Stimulated activated CD4-positive, alpha-beta T cell treated with anti-CD3 and anti-CD28 coated beads, Interleukin-4, amount 100 ng/mL, for 1 hour (primary cell): ENCODE measurements at places on chromosomes 12 and 14.

DNA sequence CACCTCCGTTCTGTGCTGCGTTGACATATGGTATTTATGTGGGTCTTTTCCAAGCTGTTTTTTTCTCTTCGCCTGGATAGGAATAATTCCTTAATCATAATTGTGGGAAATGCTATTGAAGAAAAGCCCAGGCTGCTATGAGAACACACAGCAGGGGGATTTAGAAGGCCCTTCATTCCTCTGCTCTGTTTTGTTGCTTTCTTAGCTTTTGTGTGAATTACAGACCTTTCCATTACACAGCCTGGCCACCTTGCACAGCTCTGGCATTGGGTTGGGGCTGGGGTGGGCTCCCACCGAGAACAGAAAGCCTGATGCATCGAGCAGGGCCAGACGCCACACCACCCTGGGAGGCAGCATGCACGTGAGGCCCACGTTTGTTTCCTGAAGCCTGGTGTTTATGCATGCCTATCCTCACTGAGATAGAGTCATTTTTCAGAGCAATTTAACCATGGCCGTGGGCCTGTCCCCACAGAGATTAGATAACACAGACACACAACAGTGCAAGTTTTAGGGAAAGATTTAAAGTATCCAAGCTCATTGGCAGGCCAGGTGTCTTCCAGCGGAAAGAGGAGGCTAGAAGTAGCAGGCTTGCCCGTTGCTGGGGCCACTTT lies 287.6 kb upstream of the PWP1 start:
- DNase-seq: no peak

- no peak for DNase-seq
These were observed 29.1 kb downstream of the GABARAPL1 start for GRCh38 chr12:10241727-10242126.

DNA sequence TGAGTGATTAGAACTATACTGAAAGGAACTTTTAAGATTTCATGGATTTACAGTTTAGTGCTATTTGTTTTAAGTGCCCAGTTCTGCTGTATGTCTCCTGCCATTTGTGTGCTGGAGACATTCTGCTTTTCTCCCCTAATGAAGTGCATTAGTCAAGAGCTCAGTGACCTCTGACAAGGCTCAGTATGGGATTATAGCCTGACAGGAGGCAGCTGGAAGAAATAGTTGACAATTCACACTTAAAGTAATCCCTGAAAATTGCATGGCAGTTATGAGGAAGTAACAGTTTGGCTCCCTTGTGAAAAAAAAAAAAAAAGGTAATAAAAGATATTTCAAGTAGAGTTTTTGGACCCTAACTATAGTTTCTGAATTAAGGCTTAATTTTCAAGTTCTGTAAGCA lies 70.3 kb downstream of the ALX1 start:
- DNase-seq: no peak

GRCh38 chr14:22046063-22046462 lies 372.4 kb upstream of the OR4E1 start:
- no peak for DNase-seq

DNA sequence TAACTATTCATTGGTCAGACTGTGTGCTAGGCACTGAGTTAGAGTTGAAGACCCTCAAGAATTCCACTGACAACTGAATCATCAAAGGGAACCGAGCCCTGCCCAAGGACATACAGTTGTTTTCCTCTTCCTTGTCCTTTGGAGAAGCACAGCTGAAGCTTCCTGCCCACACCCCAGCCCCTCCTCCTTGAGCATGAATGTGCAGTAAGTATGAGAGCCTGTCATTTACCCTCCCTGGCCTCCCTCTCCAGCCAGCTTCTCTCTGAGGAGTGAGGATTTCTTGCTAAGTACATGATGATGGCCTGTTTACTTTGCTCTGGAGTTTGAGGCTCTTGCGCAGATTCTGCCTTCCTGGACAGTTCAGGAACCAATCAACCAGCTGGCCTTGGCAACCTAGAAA lies 235.2 kb downstream of the CACNA1C start:
- no peak for DNase-seq

DNA sequence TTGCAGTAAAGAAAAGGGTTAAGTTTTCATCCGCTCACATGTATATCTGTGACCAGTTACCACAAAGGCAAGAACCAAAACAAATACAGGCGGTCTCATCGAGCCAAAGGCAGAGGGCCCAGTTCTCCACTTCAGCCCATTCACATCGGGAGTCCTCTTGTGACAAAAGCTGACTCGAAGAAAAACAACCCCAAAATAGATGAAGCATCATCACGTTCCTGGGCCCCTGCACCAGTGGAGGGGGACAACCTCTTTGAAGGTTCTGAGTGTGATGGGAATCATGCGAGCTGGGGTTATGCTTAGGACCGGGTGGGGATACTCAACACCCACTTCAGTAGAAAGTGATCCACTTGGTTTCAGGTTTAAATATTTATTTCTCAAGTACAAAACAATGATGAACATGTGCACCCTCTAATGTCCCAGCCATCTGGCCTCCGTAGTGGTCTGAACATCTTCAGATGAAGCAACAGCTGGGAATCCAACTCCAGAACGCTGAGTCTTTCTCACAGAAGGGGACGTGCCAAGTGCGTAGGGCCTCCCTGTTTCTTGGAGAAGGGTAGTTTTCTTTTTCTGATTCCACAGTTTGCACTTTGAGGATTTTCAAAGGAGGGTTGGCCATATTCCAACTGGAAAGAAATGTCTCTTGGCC lies 8.4 kb downstream of the GSC start:
- DNase-seq: no peak

GRCh38 chr12:5432011-5432400 lies at the start of gene NTF3:
Gene NTF3, plus strand, starts transcription at chr12:5432108. Its CDS starts 217 bp downstream, at chr12:5432325.
- no peak for DNase-seq

DNA sequence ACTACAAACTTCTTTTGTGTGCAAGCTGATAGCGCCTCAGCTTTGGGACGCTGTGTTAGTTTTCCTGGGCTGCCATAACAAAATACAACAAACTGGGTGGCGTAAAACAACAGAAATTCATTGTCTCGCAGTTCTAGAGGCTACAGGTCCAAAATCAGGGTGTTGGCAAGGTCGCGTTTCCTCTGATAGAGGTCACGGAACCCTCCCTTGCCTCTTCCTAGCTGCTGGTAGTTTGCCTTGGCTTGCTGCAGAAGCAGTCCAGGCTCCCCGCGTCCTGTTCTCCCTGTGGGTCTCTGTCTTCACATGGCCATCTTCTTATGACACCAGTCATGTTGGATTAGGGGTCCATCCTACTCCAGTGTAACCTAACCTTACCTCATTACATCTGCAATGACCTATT lies 32.8 kb upstream of the PTGR2 start:
- no peak for DNase-seq

DNA sequence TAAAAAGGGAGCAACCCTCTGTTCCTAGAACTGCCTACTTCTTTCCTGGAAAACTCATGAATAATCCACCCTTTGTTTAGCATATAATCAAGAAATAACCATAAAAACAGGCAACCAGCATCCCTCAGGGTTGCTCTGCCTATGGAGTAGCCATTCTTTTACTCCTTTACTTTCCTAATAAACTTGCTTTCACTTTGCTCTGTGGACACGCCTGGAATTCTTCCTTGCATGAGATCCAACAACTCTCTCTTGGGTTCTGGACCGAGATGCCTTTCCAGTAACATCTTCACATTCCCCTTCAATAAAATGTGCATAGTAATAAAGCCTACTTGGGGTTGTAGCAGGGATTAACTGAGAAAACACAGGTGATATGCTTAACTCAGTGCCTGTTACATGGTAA lies 286.4 kb upstream of the AMIGO2 start:
- DNase-seq: no peak

- DNase-seq: no peak
These were observed 126.1 kb upstream of the ARHGAP5 start for GRCh38 chr14:31950764-31951637.

DNA sequence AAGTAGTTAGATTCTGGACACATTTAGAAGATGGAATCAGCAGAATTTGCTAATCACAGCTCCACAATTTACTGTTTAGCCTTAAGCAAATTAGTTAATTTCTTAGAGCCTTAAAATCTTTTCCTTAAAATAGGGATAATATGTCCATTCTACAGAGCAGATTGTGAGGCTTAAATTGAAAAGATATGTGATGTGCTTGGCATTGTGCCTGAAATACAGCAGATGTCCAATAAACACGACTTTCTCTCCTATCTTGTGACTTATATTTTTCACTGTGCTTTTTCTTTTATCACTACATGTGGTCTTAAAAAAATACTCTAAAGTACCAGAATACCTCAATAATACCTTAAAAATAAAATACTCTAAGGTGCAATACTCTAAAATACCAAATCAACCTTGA lies 30.6 kb downstream of the CCER1 start:
- DNase-seq: no peak

DNA sequence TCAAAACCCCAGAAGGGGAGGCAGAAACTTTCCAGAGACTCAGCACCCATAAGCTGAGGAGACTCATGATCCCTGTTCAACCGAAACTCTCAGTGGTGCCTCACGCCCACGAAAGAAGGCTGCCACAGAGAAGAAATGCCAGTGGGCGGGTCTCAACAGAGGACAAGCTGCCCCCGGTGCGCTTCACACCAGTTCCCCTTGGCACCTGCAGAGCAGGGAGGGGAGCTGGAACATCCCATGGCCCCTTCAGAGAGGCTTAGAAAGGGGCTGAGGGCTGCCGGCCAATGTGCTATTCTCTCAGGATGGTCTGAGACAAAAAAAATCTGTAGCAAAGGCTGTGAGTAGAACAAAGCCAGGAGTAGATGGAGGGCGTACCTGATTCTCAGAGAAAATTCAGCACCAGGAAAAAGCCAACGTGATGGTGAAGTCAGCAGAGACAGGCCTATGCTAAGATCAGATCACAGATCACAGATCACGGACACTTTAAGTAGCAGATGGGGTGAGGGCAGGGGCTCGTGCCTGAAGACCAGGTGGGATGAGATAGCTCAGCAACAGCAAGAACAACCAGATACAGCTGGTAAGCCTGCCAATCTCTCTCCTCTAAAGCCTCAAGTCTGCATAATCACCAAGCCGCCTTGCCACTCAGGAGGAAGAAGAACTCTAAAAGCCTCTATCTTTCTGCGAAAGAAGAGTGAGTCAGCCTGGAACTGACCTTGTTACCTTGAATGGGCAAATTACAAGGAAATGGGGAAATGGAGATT lies 206.4 kb upstream of the GRIP1 start:
- DNase-seq: no peak

DNA sequence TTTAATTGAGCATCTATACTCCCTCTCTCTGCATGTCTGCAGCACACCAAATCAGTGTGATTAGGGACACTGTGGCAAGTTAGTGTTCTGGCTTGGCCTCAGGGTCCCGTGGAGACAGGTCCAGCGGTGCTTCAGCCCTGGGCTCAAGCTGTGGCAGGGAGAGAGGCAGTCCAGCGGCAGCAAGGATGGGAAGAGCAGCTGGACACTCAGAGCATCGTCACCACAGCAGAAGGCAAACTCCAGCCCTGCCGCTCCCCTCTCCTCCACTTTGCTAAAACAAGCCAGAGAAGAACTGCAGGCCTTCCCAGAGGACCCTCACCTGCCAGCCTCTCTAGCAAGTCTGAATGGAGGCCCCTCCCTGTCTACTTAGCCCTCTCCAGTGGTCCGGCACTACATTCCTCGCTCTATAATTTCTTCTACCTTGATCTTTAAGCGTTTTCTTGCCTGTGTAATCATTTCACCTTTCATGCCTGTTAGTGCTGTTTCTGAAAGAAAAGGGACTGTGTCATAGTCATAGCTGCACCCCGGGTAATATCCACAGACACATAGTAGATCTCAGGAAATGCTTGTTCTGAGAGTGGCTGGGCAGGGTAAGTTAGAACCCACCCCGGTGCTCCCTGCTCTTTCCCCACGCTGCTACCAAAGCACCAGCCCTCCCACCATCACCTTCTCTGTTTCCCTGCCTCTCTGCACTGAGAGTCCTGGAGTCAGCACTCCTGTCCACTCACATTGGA lies 22.1 kb downstream of the ZFP36L1 start:
- no peak for DNase-seq

- no peak for DNase-seq
These were observed 173.1 kb downstream of the ITPR2 start for GRCh38 chr12:26659930-26660329.

GRCh38 chr14:71290960-71291466 lies 383.8 kb downstream of the PCNX1 start:
- peak; percentile 20 for DNase-seq

GRCh38 chr12:54824402-54824801 lies 29.9 kb upstream of the MUCL1 start:
- no peak for DNase-seq

DNA sequence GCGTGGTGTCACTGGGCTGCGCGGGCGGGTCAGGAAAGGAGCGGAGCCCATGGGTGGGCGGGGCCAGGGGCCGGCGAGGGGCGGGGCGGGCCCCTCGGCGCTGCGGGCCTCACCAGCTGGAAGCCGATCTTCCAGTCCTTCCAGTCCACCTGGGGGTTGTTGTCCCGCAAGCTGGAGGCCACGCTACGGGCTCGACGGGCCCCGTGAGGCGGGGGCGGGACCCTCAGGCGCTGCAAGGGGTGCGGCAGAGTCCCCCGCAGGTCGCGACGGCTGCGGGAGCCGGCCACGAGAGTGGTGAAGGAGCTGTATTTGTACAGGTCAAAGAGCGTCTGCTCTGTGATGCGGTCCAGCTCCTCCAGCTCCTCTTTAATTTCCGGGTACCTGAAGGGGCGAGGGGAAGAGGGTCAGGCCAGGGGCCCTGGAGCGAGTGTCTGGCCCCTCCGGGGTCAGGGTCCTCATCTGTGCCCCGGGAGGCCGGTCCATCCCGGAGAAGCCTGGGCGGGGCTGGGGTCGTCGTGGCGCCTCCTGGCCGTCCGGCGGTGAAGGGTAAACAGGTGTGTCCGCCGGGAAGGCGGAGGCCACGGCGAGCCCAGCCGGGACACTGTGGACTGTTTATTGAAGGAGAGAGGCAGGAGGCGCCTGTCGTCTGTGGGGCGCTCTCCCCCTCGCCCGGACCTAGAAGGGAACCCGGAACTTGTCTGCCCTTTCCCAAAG lies 11.9 kb downstream of the SCNN1A start:
- DNase-seq: peak; percentile 75

GRCh38 chr12:121391619-121392324 lies 8.1 kb upstream of the RNF34 start:
- DNase-seq: peak; percentile 8

DNA sequence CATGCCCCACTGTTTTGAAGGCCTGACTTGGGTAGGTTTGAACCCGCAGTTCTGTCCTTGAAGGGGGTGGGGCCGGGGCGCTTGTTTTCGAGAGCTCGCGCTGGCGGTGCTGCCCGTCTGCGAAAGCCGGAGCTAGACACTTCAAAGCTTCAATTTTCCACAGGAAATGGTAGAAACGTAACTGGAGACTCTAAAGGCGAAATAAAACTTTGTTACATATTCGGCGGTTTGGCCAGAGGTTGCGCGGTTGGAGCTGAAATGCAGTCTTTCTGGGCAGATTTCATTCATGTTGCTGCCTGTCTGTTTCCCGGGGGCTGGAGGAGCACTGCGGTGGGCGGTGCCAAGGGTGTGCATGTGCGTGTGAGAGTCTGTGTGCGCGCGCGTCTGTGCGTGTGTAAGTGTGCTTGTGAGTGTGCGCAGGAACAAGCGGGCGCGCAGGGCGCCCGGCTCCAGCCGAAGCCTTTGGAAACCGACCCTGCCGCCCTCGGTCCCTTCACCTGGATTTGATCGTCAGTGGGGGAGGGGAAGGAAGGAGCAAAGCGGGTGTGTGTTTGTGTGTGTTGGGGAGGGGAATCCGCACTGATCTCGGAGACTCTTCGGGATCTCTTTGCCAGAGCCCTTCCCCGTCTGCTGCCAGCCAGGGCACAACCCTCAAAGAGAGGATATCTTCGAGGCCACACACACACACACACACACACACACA lies 227.7 kb upstream of the CRY1 start:
- peak; percentile 70 for DNase-seq

GRCh38 chr12:127479256-127479655 lies 787.7 kb upstream of the TMEM132C start:
- no peak for DNase-seq

GRCh38 chr14:61388173-61388975 lies 67.0 kb downstream of the PRKCH start:
- DNase-seq: peak; percentile 26

- no peak for DNase-seq
These were observed 260.6 kb upstream of the GARIN6 start for GRCh38 chr12:99386907-99387306.
